ENCODE measurements at places on chromosomes 2 and 18. TPM values are rescaled to one million over a fixed set of nuclear protein-coding genes. Genes with fewer than 3 reads are reported as not detected.

DNA sequence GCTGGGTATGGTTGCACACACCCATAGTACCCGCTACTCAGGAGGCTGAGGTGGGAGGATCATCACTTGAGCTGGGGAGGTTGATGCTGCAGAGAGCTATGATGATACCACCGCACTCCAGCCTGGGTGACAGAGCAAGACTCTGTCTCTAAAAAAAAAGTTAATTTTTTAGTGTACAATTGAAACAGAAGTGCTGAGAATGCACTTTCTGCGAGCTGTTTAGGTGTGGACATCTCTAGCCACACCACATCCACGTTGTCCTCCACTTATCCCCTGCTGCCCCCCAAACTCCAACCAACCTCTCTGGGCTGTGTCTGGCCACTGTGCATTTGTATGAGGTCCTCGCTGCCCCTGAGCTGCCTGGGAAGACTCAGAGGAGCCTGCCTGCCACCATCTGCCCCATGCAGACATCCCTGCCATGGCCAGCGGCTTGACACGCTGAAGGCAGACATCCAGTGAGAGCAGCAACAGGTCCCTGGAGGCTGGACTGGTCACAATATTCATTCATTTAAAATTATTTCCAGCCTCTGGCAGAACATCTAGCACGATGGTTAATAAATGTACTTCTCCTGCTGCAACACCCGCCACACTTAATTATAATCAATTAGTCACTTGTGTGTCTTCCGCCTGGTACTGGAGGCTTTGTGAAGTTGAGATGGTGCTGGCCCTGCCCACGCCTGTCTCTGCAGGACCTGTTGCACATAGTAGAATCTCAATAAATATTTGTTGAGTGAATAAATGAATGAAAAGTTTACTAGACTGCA, 3.7 kb upstream of the AFF3 start:
- DNase-seq = no peak

DNA sequence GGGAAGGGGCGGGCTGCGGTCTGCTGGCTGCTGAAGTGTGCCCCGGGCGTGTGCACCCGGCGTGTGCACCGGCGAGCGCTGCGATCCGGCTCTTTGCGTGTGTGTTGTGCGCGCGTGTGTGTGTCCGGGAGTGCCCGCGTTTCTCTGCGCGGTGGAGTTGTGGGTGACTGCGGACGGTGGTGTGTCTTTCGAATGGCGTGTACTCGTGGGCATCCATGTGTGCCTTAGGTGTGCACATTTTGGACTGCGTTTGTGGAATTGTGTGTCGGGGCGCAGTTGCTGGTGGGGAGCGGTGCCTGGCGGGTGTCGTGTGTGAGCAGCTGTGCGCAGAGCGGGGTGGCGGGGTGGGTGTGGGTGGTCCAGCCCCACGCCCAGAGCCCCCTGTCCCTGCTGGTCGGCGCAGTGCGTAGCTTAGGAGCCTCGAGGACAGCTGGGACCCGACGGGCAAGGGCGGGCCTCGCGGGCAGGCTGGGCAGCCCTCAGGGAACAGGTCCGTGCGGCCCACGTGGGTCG, 533 bp downstream of the HPCAL1 start:
- DNase-seq = peak; percentile 23

DNA sequence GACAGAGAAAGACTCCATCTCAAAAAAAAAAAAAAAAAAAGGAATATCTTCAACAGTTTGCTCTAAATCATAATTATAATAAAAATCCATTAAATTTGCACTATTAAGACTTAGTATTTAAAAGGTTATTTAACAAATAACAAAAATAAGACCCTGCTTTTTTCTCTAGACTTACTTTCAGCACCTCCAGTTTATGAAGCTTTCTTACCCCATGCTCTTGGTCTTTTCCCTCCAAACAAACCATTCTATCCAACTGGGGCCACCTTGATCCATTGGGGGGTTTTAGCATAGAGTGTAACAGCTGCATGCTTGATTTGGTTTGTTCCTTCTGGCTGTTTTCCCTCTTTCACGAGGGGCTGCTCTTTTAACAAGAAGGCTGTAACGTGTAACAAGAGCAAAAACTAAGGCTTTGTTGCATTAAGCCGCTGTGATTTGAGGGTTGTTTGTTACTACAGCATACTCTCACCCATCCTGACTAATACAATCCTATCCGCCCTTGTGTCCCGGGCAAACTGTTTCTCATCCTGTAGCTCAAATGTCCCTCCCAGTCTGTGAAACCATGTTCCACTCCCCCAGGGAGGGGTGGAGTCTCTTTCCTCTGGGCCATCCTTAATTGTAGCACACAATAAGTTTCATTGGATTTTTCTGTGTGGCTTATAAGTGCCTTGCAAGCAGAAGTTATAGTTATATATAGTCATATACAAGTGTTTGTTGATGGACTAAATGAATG, 9.6 kb upstream of the MYCN start:
- no peak for DNase-seq

DNA sequence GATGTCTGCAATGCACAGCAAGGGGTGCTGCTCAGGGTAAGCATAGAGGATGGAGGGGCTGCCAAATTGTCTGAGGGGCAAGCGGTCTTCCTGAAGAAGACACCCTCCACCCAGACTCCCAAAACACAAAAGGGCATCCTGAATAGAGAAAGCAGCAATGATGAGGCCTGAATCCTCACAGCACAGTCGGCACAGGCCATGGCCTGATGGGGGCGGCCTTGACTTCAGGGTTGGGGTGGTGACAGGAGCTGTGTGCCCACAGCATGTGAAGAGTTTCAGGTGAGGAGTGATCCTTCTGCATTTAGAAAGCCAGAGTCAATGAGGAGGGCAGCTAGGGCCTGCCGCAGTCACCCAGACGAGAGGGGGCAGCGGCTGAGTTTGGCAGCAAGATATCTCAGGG, 159.4 kb downstream of the GALNT14 start:
- DNase-seq = no peak

DNA sequence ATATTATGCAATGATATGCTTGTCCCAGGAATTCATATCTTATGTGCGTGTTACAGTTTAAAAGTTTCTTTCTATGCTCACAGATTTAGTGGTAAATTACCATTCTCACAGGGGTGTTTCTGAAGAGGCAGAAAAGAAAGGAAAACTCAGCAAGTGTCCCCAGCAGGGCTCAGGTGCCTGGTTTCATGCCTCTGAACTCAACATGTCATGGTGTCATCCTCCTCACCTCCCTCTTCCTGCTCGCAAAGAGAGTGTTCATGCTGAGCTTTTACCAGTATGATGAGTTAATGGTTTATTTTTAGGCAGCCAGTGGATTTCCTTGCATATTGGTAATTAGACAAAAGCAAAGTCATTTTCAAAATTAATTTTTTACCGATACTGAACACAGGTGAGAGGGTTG, 492.9 kb upstream of the ZEB2 start:
- DNase-seq = no peak

DNA sequence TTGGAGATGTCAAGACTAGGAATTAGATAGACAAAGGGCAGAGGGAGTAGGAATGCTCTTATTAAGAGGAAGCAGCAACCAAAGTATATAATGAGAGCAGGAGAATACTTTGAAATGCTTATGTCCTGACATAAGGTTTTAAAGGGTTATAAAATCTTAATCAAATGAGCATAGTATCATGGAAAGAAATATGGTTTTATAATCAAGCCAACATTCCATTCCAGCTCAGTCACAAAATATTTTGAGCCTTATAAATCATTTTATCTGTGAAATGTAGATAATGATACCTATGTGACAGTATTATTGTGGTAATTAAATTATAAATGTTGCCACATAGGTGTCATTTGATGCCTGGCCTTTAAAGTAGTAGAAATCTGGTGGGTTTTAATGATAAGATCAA, 17.6 kb downstream of the VSNL1 start:
- no peak for DNase-seq

Gene COL5A2
- 4.5 TPM for total RNA-seq

Gene GRHL1
- total RNA-seq = 14.4 TPM

Gene USP34
- total RNA-seq = 139 TPM

Gene ASB18
- not detected for total RNA-seq

Data from progenitor cell of endocrine pancreas (in vitro differentiated cells).